ENCODE measurements at places on chromosomes 12 and 14.

DNA sequence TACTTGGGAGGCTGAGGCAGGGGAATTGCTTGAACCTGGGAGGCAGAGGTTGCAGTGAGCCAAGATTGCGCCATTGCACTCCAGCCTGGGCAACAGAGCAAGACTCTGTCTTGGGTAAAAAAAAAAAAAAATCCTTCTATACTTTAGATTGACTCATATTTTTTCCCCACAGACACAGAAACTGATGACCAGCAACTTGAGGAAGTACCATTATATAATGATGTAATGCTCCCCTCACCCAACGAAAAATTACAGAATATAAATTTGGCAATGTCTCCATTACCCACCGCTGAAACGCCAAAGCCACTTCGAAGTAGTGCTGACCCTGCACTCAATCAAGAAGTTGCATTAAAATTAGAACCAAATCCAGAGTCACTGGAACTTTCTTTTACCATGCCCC is 24.3 kb upstream of the SNAPC1 start:
- DNase-seq, result no peak

DNA sequence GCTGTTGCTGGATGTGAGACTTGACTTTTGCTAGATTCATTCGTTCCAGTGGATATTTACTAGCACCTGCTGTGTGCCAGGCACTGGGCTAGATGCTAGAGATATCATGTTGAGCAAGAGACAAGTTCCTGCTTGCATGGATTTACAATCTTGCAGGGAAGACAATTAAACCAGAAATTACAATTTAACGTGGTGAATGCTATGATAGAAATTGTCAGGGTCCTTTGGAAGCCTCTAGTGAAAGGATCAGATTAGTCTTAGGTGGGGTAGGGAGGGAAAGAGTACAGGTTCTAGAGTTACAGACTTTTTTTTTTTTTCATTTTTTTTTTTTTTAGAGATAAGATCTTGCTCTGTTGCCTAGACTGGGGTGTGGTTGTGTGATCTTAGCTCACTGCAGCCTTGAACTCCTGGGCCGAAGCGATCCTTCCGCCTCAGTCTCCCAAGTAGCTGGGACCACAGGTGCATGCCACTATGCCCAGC is 36.7 kb downstream of the SPATS2 start:
- DNase-seq, result no peak

DNA sequence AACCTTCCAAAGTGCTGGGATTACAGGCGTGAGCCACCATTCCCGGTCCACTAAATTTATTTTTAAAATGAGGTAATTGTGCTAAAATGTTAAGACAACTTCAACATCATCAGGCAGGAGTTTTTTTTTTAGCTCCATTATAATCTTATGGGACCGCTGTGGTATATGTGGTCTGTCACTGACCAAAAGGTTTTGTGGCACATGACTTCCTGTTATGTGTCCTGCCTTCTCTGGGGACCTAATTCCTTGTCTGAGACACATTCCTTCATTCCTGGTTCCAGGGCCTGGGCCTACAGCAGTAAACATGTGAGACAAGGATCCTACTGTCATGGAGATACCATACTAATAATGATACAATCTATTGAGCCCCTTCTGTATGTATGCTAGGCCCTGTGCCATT is 4.9 kb downstream of the TEX52 start:
- no peak for DNase-seq

- no peak for DNase-seq
Observed at GRCh38 chr12:50927766-50928224, 24.5 kb upstream of the HIGD1C start.

GRCh38 chr12:102480406-102480805 is at the start of gene IGF1:
IGF1 (minus strand) TSS chr12:102480563; CDS start chr12:102480381, 182 bp downstream.
- DNase-seq, result peak; percentile 42

- no peak for DNase-seq
Observed at GRCh38 chr12:31494455-31494854, 96.5 kb downstream of the DENND5B start.

DNA sequence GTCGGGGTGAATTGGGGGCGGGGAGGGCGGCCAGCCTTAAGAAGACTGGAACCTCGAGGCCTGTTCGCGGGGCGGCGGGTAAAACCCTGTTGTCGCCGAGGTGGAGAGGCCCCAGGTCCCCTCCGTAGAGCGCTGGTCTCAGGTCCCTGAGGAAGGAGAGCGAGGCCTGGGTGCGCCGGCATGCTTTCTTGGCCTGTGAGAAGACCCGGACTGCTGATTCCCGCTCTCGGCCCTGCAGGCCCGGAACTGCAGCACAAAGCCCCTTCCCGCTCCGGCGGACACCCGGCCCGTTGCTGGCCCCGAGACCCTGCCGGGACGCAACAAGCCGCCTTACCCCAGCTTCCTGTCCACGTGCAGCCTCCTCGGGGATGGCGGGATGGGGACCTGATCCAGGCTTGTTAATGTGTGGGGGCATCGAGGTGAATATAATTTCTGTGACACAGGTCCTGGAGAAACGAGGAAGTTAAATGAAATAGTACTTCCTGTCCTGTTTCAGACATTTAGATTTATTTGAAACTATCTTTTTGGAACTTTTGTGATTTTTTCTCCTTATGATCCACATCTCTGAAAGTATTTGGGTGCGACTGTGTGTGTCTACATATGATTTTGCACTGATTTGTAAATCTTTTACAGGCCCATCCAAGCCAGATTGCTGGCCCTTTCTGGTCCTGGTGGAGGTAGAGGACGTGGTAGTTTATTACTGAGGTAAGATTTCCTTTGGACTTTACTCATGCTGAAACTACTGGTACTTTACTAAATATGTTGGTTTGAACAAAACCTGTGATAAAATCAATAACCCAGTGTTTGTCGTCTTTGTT is 600 bp downstream of the PNN start:
- DNase-seq, result peak; percentile 87

DNA sequence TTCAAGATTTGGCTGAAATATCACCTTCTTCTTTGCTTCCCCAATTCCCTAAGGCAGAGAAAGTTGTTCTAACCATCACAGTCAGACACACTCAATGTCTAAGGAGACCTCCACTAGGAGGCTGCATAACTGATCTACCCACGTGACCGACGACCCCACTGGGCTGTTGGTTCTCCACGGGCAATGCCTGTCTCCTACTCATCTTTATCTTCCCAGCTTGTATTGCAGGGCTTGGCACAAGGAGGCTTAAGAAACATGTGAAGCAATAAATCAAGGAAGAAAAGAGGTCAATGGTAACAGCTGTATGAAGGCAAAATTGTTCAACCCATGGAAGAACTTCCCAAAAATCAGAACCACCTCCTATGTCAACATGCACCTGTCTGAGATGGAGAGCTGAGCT is 27.1 kb downstream of the NT5DC3 start:
- no peak for DNase-seq

- DNase-seq, result no peak
Observed at GRCh38 chr12:105581420-105581819, 250.9 kb downstream of the C12orf75 start.

DNA sequence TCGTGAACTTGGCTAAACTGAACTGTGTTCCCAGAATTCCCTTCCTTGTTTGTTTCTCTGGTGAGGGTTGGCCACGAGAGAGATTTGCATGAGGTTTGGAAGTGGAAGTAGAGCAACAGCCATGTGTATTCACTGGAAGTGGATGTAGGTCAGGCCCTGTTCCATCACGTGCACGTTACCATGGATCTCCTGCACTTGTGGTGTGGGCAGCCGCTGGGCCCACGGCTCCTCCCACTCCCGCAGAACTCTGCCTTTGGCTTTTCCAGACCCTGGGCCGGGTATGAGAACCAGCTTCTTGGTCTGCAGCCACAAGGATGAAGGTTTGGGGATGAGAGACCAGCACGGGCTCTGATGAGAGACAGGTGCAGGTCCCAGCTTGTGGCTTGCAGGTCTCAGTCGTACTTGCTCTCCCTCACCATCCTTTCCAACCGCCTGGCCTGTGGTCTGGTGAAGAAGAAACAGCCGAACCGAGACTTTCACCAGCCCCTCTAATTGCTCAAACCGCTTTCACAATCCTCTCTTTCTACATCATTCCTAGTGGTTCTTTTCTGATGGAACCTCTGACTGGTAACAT is 94.9 kb downstream of the DUSP16 start:
- DNase-seq, result no peak

- DNase-seq, result peak; percentile 40
Observed at GRCh38 chr12:10853776-10854175, 4.5 kb upstream of the PRR4 start.

DNA sequence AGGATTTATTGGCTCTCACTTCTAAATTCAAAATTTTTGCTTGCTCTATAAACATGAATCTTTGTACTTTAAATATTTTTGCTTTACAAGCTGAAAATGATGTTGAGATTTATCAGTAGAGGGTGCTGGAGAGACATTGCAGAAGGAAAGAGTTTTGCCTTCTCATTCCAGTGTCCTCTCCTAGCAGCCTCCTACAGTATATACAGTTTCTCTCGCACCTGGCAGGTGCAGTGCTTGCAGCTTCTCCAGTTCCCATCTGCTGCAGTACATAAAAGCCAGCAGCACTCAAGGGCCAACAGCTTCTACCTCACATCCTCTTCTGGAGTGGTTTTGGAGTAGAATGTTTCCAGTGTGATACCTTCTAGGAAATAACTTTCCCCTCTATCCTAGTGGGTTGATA is 601.8 kb upstream of the ATXN7L3B start:
- no peak for DNase-seq

DNA sequence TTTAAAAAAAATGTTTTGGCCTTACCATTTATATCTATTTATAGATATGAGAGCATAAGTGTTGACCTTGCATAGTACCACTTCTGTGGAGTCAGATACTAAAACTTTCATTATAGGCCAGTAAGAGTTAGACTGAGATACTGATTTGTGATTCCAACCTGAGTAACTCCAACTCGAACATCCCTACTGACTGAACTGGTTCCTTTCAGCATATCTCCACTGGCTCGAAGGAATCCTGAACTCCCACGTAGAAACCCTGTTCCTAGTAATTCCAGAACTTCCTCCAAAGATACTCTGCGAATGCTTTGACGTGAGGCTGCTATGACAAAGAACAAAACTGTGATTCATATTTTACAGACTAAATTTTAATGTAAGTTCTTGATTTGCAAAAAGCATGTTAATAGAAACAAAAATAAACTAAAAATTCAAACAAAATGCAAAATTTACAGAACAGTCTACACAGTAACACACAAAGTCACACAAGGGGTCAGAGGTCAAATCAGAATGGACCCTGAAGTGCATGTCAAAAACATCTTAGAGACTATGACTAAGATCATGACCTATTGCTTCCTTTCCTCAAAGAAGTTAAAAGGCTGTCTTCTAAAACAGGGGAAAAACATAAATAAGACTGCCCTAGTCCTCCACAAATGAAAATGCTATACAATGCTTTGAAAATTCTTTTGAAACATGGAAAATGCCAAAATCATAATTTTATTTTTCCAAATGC is 31.5 kb downstream of the HEATR5A start:
- DNase-seq, result no peak

- no peak for DNase-seq
Observed at GRCh38 chr14:52919971-52920370, 30.9 kb downstream of the FERMT2 start.

DNA sequence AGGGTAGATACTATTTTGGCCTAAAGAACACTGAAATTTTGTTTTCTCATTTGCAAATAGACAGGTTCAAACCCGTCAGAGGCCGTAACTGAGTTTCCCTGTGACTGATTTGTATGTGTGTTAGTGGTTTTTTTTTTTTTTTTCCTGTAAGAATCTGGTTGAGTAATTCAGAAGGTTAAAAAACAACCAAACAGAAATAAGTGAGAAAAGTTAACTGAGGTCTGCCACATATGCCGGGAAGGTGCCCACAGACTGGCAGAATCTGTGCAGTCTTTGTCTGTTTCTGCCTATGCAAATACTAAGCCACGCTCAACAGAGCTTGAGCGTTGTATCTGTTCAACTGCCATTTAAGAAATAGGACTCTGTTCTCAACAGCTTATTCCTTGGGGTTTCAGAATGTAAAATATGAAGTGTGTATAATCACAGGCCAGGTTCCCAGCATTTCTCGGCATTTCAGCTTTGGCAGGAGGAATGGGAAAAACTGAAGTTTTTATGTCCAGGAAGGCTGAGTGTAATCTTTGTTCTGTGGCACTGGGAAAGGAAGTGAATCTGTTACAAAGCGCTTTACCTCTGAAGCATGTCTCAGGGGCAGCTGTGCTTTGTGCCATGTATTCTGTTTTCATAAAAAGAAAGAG is 181.9 kb downstream of the PRKCH start:
- no peak for DNase-seq

GRCh38 chr12:115382681-115383080 is 698.7 kb upstream of the TBX3 start:
- DNase-seq, result no peak

DNA sequence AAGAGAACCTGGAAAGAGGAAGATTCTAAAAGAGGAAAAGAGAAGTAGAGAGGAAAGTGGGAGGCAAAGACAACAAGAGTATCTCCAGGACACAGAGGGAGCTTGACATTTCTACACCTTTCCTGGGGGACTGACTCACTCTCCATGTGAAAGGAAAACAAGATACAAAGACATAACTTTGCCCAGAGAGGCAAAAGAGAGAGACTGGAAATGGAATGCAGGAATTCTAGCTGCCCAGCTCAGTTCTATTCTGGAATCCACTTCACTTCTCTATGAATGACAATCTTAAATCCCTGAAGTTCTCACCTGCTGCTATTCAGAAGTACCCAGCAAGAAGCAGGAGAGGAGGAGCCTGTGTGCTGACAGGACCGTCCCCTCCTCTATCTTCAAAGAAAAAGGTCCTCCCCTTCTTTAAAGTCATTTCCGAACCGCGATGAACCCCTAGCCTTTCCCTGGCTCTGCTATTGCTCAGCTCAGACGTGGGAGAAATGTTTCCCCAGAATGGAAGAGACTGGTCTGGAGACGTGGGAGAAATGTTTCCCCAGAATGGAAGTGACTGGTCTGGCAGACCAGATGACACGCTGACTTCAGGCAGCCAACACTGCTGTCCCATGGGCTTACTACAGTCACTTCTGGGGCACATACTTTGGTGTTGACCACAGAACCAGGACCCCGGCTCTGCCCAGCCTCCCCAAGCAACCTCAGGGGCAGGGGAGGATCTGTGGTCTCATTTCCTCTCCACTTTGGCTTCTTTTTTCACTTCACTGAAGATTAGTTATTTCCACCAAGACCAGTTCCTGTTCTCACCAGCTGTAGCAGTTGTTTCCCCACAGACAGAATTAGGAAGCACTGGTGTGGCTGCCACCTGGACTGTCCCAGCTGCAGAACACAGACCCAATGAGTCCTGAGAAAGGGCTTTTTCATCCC is 8.3 kb downstream of the FMNL3 start:
- no peak for DNase-seq

- DNase-seq, result no peak
Observed at GRCh38 chr12:119302451-119303080, 32.0 kb upstream of the CCDC60 start.

DNA sequence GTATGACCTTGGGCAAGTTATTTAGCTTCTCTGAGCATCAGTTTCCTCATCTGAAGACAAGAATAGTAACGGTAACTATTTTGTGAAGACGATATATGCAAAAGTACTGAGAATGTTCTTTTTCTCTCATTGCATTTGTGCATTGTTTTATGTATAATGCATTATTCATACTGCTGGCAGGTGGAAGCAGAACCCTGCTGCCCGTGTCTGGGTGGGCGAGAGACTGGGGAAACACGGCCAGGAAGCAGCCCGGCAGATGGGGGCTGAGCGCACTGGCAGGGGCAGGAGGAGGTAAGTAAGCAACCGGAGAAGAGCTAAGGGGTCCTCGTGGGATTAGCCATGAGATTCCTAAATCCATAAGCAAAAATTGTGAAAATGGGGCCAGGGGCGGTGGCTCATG is 115.8 kb upstream of the MED13L start:
- DNase-seq, result no peak

- DNase-seq, result no peak
Observed at GRCh38 chr12:52691076-52691840, 11.1 kb upstream of the KRT1 start.

Data from left lung (tissue), 14 donors.